ENCODE measurements at places on chromosomes 6 and 20. TPM values are rescaled to one million over a fixed set of nuclear protein-coding genes. Genes with fewer than 3 reads are reported as not detected.

- no peak for DNase-seq
Measured at GRCh38 chr6:53962646-53963045, 148.6 kb upstream of the MLIP start.

HLA-DPA1 gene
- total RNA-seq = 13.3 TPM

FAM83C gene
- not detected for total RNA-seq

- DNase-seq = no peak
Measured at GRCh38 chr6:71982389-71982788, 96.0 kb downstream of the RIMS1 start.

GRCh38 chr20:62377615-62378178 lies 9.2 kb upstream of the RPS21 start:
- DNase-seq = no peak

- DNase-seq = no peak
Measured at GRCh38 chr6:14070457-14070856, 47.1 kb upstream of the CD83 start.

DNA sequence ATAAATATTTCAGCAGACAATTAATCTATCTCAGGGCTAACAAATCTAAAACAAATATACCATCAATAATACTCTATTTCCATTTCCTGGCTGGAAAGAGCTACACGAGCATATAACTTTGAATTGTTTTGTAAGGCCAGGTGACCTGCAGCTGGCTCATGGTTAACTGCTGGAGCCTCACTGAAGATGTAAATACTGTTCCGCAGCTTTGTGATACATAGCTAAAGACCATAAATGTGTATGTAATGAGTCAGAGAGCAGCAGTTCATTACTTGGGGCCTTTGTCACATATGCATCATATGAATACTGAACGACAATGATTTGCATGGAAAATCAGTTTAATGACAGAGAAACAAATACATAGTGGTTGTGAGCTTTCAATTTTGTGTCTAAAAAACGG lies 109.4 kb upstream of the CCN2 start:
- DNase-seq = no peak

PTK6 gene
- 0.25 TPM for total RNA-seq

B3GALT4 gene
- 2.8 TPM for total RNA-seq

- DNase-seq = no peak
Measured at GRCh38 chr6:47671777-47672176, 26.6 kb upstream of the ADGRF4 start.

MKKS gene
- total RNA-seq = 7.4 TPM

WASF1 gene
- 4.2 TPM for total RNA-seq

DNA sequence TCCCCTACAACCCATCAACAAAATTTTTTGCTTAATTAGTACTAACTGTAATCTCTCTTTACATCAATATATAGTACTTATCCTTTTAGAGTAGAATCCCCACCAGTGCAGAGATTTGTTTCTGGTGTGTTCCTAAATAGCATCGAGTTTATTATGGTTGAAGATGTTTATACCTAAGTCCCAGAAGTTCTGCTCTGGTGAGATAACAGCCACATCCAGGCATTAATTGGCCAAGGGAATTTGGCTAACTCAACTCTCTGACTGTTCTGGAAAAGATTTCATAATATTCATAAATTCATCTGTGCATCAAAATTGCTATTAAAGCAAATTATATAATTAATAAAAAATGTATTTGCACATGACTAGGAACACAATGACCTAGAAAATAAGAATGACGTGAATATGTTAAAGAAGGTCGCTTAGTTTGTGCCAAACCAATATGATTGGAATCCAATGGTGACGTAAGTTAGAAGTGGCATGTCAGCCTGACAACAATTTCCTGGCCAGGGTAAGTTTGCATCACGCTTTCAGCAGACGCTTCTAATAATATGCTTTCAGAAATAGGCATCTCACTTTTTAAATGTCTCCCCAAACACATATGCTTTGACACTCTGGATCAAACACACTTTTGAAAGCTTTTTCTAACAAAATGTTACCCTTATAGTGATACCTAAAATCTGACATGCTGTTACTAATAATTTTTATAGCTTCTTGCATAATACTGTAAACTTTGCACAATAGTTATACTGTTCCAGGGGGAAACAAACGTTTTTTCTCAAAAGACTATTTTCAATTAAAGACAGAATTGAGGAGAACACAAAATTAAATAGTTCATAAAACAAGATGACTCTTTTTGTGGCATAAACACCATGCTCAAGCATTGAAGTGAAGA lies 236.7 kb downstream of the TENT5A start:
- no peak for DNase-seq
